ENCODE measurements at places on chromosomes 2 and 18. TPM values are rescaled to one million over a fixed set of nuclear protein-coding genes. Genes with fewer than 3 reads are reported as not detected.

DNA sequence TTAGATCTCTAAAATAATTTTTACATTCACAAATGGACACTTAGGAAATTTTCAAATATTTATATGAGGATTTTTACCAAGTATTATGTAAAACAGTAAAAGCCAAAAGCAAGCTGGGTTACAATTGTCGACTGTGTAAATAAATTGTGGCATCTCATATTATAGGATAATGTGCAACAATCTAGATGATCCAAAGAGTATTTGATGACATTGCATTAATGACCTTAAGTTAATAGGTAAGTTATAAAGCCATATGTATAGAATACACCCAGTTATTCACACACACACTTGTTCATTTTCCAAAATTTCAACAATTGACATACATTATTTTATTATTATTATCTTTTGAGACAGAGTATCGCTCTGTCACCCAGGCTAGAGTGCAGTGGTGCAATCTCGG lies 69.3 kb downstream of the ATP8B1 start:
- peaks cover 27% of the 10 kb centered on the region for H3K4me1 ChIP-seq
- H3K27me3 ChIP-seq, result no peaks in the 10 kb centered on the region
- H3K36me3 ChIP-seq, result peaks cover 33% of the 10 kb centered on the region
- DNase-seq, result no peak
- H3K4me3 ChIP-seq, result no peak overlapping the region

Gene C2orf69
- 12.6 TPM for total RNA-seq

DNA sequence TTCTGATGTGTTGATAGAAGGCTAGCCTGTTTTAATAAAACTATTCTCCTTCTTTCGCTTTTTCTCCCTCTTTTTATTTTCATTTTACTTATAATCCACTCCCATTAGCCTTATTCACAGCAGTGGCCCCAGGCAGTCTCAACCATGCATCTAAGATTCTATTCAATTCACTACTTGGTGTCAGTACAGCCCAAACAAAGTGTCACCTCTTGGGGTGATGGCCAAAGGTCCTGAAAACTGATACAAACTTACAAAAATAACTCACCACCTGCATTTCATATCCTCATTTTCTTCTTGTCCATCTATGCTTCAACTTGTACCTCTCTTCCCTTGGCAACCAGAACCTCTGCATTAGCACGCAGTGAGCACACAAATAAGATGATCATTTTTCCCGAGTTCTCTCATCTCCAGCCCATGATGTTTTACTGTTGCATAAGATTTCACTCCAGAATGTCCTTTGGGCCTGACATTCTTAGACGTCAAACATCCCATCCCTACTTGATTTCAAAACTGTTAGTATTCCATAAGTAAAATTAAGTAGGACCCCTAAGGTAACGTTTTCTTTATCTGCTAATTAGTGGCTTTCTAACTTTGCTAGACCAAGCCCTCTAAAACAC lies 559.3 kb upstream of the TNP1 start:
- H3K4me1 ChIP-seq, result no peaks in the 10 kb centered on the region
- no peak for DNase-seq
- no peaks in the 10 kb centered on the region for H3K27me3 ChIP-seq
- no peak overlapping the region for H3K4me3 ChIP-seq

GRCh38 chr2:20421988-20422370 lies 24.9 kb upstream of the RHOB start:
- no peak overlapping the region for H3K27ac ChIP-seq
- no peaks in the 10 kb centered on the region for H3K36me3 ChIP-seq
- H3K4me1 ChIP-seq, result peaks cover 40% of the 10 kb centered on the region

DNA sequence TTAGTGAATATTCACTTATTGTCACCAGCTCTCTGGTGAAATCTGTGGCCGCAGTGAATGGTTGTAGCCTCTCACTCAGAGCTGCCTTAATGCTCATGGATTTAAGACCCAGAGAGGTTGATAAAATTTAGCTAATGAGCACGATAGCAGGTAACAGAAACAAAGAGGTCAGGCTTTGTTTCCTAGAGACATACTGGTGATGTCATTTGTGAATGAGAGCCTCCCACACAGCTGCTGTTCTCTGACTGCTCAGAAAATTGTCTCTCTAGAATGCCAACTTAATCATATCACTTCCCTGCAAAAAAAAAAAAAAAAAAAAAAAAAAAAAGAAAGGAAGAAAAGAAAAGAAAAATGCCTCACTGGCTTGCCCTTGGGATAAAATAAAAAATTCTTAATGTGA lies 411.7 kb upstream of the MYT1L start:
- H3K27ac ChIP-seq, result no peak overlapping the region
- DNase-seq, result no peak
- no peaks in the 10 kb centered on the region for H3K4me1 ChIP-seq
- no peak overlapping the region for H3K4me3 ChIP-seq
- no peaks in the 10 kb centered on the region for H3K36me3 ChIP-seq

- H3K4me3 ChIP-seq, result no peak overlapping the region
- no peaks in the 10 kb centered on the region for H3K4me1 ChIP-seq
- peaks cover 3% of the 10 kb centered on the region for H3K27me3 ChIP-seq
- H3K27ac ChIP-seq, result no peak overlapping the region
- DNase-seq, result no peak
- no peaks in the 10 kb centered on the region for H3K36me3 ChIP-seq
These were observed 49.2 kb downstream of the PLB1 start for GRCh38 chr2:28544922-28545589.

Gene DNAJC10
- 132 TPM for total RNA-seq

- H3K27me3 ChIP-seq, result peaks cover 6% of the 10 kb centered on the region
- H3K27ac ChIP-seq, result no peak overlapping the region
- H3K4me1 ChIP-seq, result no peaks in the 10 kb centered on the region
- H3K36me3 ChIP-seq, result no peaks in the 10 kb centered on the region
- H3K4me3 ChIP-seq, result no peak overlapping the region
These were observed 69.6 kb upstream of the MGAT4A start for GRCh38 chr2:98800330-98801064.

DNA sequence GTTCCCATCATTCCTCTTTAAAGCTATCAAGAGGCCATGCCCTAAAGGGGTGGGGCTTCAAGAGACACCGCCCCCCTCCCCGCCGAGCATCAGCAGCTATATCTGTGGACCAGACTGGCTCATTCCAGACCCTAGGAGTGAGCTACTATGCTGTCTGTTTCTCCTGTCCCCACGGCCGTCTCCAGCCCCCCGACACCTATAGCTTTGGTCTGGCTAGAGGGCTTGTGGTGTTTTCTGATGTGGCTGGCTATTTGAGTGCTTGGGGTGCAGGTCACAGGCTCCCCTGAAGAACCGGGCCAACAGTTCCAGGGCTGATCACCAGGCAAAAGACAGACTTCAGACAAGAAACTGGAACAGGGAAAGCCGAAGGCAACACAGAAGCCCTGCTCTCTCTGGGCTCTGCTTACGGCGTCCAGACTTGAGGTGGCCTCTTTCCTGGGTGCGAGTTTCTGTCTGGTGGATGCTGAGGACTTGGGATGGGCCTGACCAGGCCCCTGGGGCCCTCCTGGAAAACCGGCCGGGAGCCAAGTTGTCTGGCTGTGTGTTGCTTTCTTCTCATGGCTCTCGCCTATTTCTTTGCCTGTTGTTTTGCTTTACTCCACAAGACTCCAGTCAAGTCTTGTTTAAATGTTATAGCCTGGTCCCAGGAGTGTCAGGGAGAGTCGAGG lies 83.6 kb downstream of the KLHL29 start:
- no peak for DNase-seq
- H3K27ac ChIP-seq, result no peak overlapping the region
- no peaks in the 10 kb centered on the region for H3K27me3 ChIP-seq
- no peaks in the 10 kb centered on the region for H3K4me1 ChIP-seq
